ENCODE measurements at places on chromosomes 1 and 21.

- DNase-seq: no peak
Measured at GRCh38 chr1:76287917-76288316, 213.4 kb downstream of the ST6GALNAC3 start.

GRCh38 chr1:150387200-150387599 is 23.3 kb downstream of the RPRD2 start:
- DNase-seq: peak; percentile 65

- no peak for DNase-seq
Measured at GRCh38 chr1:85683292-85684025, 24.8 kb downstream of the ZNHIT6 start.

GRCh38 chr21:19120591-19120990 is 717.0 kb upstream of the TMPRSS15 start:
- DNase-seq: no peak

DNA sequence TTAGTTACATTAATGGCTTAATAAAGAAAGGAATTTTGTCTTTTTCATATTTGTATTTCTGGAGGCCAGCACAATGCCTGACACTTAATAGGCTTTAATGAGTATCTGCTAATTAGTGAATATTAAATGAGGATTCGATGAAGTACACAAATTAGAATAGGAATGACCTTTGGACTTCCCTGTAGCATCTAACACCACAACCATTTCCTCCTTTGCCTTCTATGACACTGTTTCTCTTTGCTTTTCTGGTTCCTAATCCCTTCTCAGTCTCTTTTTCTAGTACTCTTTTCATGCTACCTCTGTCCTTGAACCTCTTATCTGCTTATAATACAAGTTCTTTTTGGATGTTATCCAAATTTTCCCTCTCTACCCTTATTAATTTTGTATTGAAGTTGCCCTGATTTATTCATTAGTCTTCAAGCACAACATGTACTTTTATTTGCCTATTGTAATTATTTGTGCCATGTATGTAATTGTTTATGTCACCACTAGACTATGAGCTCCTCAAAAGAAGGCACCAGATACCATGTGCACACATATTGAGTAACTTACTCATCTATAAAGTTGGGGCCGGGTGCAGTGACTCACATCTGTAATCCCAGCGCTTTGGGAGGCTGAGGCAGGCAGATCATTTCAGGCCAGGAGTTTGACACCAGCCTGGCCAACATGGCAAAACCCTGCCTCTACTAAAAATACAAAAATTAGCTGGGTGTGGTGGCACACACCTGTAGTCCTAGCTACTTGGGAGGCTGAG is 23.8 kb downstream of the RPS27 start:
- DNase-seq: no peak

DNA sequence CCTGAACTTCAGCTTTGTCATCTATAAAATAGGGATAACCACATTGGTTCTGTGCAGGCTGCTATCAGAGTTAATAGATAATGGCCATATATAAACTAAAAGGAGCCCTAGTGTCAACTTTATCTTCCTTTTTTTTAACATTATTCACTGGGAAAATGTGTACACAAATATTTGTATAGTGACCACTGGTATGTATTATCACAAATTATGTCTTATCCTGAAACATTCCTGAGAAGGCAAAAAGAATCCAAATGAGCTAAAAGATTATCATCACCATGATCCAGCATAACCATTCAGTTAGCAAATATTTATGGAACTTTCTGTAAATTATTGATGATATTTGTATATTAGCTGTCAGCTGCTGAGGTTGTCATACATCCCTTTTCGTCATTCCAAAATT is 16.6 kb downstream of the ANGPTL3 start:
- DNase-seq: no peak

GRCh38 chr1:77900687-77901293 is 12.4 kb downstream of the NEXN start:
- DNase-seq: no peak

- DNase-seq: no peak
Measured at GRCh38 chr1:45989249-45989648, 143.2 kb downstream of the PIK3R3 start.

- DNase-seq: no peak
Measured at GRCh38 chr1:212121779-212122178, 86.2 kb downstream of the DTL start.

- no peak for DNase-seq
Measured at GRCh38 chr1:3459051-3459908, 4.8 kb downstream of the ARHGEF16 start.

GRCh38 chr21:31945141-31945540 is 72.3 kb downstream of the HUNK start:
- no peak for DNase-seq

- no peak for DNase-seq
Measured at GRCh38 chr1:29501227-29501976, 265.1 kb downstream of the PTPRU start.

- DNase-seq: no peak
Measured at GRCh38 chr1:237045278-237046016, 3.5 kb downstream of the RYR2 start.

- no peak for DNase-seq
Measured at GRCh38 chr1:95004013-95004412, 68.7 kb downstream of the ALG14 start.

DNA sequence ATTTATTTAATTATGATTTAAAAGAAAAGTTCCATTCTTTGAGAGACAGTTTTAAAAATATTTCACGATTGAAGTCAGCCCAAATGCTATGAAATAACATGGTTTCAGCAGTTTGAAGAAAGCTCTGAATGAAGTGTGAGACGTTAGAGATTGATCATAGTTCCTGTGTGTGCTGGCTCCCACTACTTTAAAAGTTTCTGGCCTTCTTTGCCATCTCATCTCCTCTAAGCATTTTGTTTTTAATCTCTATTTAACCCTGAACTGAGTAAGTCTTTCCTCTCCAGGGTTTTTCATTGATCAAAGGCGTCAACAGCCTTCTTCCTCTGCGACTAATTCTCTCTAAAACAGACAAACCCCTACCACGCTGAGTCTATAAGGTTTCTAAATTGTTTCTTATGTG is 225.3 kb upstream of the B3GALT2 start:
- no peak for DNase-seq

GRCh38 chr1:203665993-203666392 is 39.4 kb downstream of the ATP2B4 start:
- DNase-seq: no peak

DNA sequence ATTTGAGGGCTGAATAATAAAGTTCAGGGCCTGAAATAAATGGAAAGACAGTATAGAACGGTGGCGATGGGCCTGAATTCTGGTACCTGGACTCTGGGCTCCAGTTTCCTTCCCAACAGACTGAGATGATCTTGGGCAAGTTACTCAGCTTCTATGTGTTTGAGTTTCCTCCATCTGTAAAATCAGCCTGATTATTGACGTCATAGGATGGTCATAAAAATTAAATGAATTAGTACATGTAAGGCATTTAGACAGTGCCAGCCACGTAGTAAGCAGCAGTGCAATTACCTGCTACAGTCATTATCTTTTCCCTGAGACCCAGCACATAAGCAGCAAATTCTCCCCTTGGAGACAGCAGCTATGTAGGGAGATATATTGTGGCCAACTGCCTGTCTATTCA is 260.9 kb downstream of the NTNG1 start:
- DNase-seq: no peak

DNA sequence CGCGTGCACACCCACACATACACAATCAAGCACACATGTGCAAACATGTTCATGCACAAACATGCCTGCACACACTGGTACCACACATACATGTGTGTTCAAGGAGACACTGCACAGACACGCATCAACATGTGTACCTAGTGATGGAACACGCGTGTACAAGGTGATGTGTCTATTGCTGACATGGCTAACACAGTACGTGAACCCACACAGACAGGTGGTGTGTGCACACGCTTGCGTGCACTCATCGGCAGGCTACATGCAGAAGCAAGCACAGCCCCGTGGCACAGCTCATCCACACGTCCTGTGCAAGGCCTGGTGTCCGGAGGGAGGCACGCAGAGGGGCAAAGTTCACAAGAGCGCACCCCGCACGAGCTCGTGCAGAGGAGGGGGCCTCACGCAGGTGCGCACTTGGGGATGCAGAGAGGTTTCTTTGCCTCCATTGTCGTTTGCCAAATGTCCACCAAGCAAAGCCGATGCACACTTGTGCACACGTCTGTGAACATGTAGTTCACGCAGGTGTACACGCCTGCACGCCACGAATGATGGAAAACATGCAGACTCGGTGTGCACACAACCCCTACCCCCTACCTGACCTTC is 969 bp downstream of the ACAP3 start:
- DNase-seq: no peak

Measured in NCI-H187 treated with DMSO at 0.1 percent for 48 hours (cell line).